Activated naive CD8-positive, alpha-beta T cell treated with anti-CD3 and anti-CD28 coated beads, Interleukin-2, amount 10 ng/mL, durations not matched to agents 7 days and 5 days (primary cell): ENCODE measurements at places on chromosomes 7 and 10. TPM values are rescaled to one million over a fixed set of nuclear protein-coding genes. Genes with fewer than 3 reads are reported as not detected.

GRCh38 chr7:50397320-50397970 is 52.7 kb downstream of the FIGNL1 start:
- no peak overlapping the region for H3K4me3 ChIP-seq
- no peak for DNase-seq
- peaks cover 51% of the 10 kb centered on the region for H3K36me3 ChIP-seq
- H3K27ac ChIP-seq = peak overlapping the region; percentile 50
- H3K4me1 ChIP-seq = peaks cover 55% of the 10 kb centered on the region

GRCh38 chr10:77548671-77549070 is 88.9 kb downstream of the KCNMA1 start:
- no peaks in the 10 kb centered on the region for H3K36me3 ChIP-seq
- no peak for DNase-seq
- H3K4me3 ChIP-seq = no peak overlapping the region
- H3K4me1 ChIP-seq = peaks cover under 1% of the 10 kb centered on the region
- no peak overlapping the region for H3K27ac ChIP-seq

- H3K4me1 ChIP-seq = no peaks in the 10 kb centered on the region
- H3K27ac ChIP-seq = no peak overlapping the region
- H3K4me3 ChIP-seq = no peak overlapping the region
These were observed 73.9 kb downstream of the TMEM130 start for GRCh38 chr7:98795741-98796493.

IFIT1B gene
- not detected for total RNA-seq

CD36 gene
- 6.4 TPM for total RNA-seq
